ENCODE measurements at places on chromosomes 4 and X. TPM values are rescaled to one million over a fixed set of nuclear protein-coding genes. Genes with fewer than 3 reads are reported as not detected.

DNA sequence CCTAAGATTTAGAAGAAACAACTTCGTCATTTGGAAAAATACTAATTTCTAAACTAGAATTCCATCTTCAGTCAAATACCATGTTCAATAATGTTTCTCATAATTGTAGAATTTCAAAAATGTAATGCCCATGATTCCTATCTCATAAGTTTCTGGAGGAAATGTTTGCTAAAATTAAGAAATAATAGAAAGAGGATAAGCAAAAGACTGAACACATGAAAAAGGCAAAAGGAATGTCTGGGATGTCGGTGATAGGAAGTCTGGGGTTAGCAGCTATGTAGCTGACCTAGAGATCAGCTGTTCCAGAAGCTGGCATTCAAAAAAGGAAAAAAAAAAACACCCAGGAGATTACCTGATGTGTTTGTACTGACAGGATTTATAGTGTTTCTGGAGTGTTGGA lies 18.9 kb upstream of the PCDH10 start:
- no peak overlapping the region for H3K4me3 ChIP-seq
- DNase-seq, result no peak
- H3K27me3 ChIP-seq, result no peaks in the 10 kb centered on the region
- H3K36me3 ChIP-seq, result no peaks in the 10 kb centered on the region

GRCh38 chr4:53730031-53730805 lies 138.9 kb upstream of the LNX1 start:
- H3K27me3 ChIP-seq, result no peaks in the 10 kb centered on the region
- H3K4me1 ChIP-seq, result peaks cover 14% of the 10 kb centered on the region
- H3K4me3 ChIP-seq, result no peak overlapping the region
- H3K27ac ChIP-seq, result no peak overlapping the region

- H3K27ac ChIP-seq, result no peak overlapping the region
- H3K4me1 ChIP-seq, result peaks cover 48% of the 10 kb centered on the region
- DNase-seq, result no peak
- no peak overlapping the region for H3K4me3 ChIP-seq
- no peaks in the 10 kb centered on the region for H3K36me3 ChIP-seq
Observed at GRCh38 chr4:26362745-26363439, 42.1 kb downstream of the RBPJ start.

DNA sequence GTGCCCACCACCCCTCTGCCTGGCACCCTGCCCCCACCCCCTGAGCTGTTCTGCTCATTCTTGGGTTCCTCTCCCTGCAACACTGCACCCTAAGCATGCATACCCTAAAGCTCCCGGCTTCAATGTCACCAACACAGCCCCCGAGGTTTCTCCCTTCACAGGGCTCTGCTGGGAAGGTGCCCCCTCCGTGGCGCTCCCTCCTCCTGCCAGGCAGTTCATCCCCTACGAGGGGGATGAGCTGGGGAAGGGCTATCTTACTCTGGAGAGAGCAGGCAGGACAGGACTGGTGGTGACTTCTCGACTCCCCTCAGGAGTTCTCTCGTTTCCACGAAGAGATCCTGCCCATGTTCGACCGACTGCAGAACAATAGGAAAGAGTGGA lies 6.5 kb downstream of the ATP5ME start:
- no peak for DNase-seq
- no peak overlapping the region for H3K4me3 ChIP-seq
- peaks cover 23% of the 10 kb centered on the region for H3K36me3 ChIP-seq

- H3K4me3 ChIP-seq, result no peak overlapping the region
- no peak for DNase-seq
- H3K4me1 ChIP-seq, result no peaks in the 10 kb centered on the region
- no peaks in the 10 kb centered on the region for H3K36me3 ChIP-seq
- no peak overlapping the region for H3K27ac ChIP-seq
Observed at GRCh38 chr4:156377036-156377710, 423.5 kb upstream of the CTSO start.

- H3K4me1 ChIP-seq, result no peaks in the 10 kb centered on the region
- no peaks in the 10 kb centered on the region for H3K36me3 ChIP-seq
- DNase-seq, result no peak
Observed at GRCh38 chr4:153014460-153014859, 78.3 kb downstream of the FHDC1 start.

GRCh38 chrX:11760958-11761357 lies 2.9 kb downstream of the MSL3 start:
- no peak overlapping the region for H3K27ac ChIP-seq
- H3K4me1 ChIP-seq, result no peaks in the 10 kb centered on the region
- no peaks in the 10 kb centered on the region for H3K36me3 ChIP-seq
- H3K27me3 ChIP-seq, result no peaks in the 10 kb centered on the region
- no peak for DNase-seq

- peaks cover 15% of the 10 kb centered on the region for H3K27me3 ChIP-seq
- no peak overlapping the region for H3K4me3 ChIP-seq
- H3K36me3 ChIP-seq, result no peaks in the 10 kb centered on the region
- no peak overlapping the region for H3K27ac ChIP-seq
Observed at GRCh38 chrX:115400960-115401359, 111.4 kb downstream of the LUZP4 start.

GRCh38 chr4:82320351-82320750 lies 53.4 kb downstream of the HNRNPD start:
- no peak overlapping the region for H3K27ac ChIP-seq
- H3K4me3 ChIP-seq, result no peak overlapping the region
- H3K36me3 ChIP-seq, result no peaks in the 10 kb centered on the region
- no peaks in the 10 kb centered on the region for H3K27me3 ChIP-seq
- no peaks in the 10 kb centered on the region for H3K4me1 ChIP-seq
- no peak for DNase-seq

GRCh38 chrX:8126648-8127047 lies 44.4 kb downstream of the VCX2 start:
- H3K27me3 ChIP-seq, result no peaks in the 10 kb centered on the region
- no peak overlapping the region for H3K27ac ChIP-seq
- H3K4me1 ChIP-seq, result no peaks in the 10 kb centered on the region

- no peak overlapping the region for H3K4me3 ChIP-seq
- no peaks in the 10 kb centered on the region for H3K4me1 ChIP-seq
Observed at GRCh38 chr4:140256941-140257340, 103.0 kb upstream of the MAML3 start.

- DNase-seq, result no peak
- no peaks in the 10 kb centered on the region for H3K4me1 ChIP-seq
- H3K36me3 ChIP-seq, result no peaks in the 10 kb centered on the region
- H3K27me3 ChIP-seq, result no peaks in the 10 kb centered on the region
- H3K27ac ChIP-seq, result no peak overlapping the region
Observed at GRCh38 chrX:122787231-122787630, 396.8 kb upstream of the GRIA3 start.

- H3K27ac ChIP-seq, result no peak overlapping the region
- H3K36me3 ChIP-seq, result no peaks in the 10 kb centered on the region
- H3K4me3 ChIP-seq, result no peak overlapping the region
- no peak for DNase-seq
- no peaks in the 10 kb centered on the region for H3K27me3 ChIP-seq
Observed at GRCh38 chr4:148849581-148849980, 407.4 kb upstream of the NR3C2 start.

GRCh38 chr4:184983672-184984356 lies 34.5 kb upstream of the HELT start:
- no peak overlapping the region for H3K27ac ChIP-seq
- H3K4me1 ChIP-seq, result peaks cover 13% of the 10 kb centered on the region
- no peak overlapping the region for H3K4me3 ChIP-seq
- no peaks in the 10 kb centered on the region for H3K36me3 ChIP-seq
- DNase-seq, result peak; percentile 23
- peaks cover 17% of the 10 kb centered on the region for H3K27me3 ChIP-seq

DNA sequence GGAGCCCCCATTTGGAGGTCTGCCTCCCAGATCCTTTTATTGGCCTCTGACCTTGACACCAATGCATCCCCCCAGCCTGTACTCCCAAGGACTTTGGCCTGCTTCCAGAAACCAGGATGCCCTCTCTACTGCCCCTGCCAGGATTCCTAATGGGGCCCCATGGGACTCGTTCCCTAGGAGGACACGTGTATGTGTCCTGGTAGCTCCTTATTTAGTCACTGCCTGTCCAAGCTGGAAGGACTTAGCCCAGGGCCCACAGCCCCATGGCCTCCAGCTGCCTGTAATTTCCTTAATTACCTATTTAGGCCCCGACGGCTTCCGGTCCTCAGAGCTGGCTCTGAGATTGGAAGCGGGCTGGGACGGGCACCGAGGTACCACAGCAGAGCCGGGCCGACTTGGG lies 9.4 kb downstream of the ATP2B3 start:
- no peak overlapping the region for H3K4me3 ChIP-seq
- no peaks in the 10 kb centered on the region for H3K4me1 ChIP-seq
- no peak for DNase-seq
- H3K36me3 ChIP-seq, result no peaks in the 10 kb centered on the region
- H3K27me3 ChIP-seq, result no peaks in the 10 kb centered on the region
- H3K27ac ChIP-seq, result no peak overlapping the region

GRCh38 chr4:96093057-96093456 lies 253.2 kb downstream of the PDHA2 start:
- no peak overlapping the region for H3K27ac ChIP-seq
- no peaks in the 10 kb centered on the region for H3K4me1 ChIP-seq
- no peak overlapping the region for H3K4me3 ChIP-seq
- DNase-seq, result no peak
- no peaks in the 10 kb centered on the region for H3K36me3 ChIP-seq

- DNase-seq, result no peak
- no peak overlapping the region for H3K27ac ChIP-seq
- H3K36me3 ChIP-seq, result no peaks in the 10 kb centered on the region
- no peaks in the 10 kb centered on the region for H3K27me3 ChIP-seq
- H3K4me3 ChIP-seq, result no peak overlapping the region
Observed at GRCh38 chr4:165355900-165356300, 22.9 kb upstream of the CPE start.

- H3K4me1 ChIP-seq, result no peaks in the 10 kb centered on the region
- no peaks in the 10 kb centered on the region for H3K36me3 ChIP-seq
- no peaks in the 10 kb centered on the region for H3K27me3 ChIP-seq
- no peak for DNase-seq
Observed at GRCh38 chr4:34629451-34629850, 1614.9 kb downstream of the ARAP2 start.

DNA sequence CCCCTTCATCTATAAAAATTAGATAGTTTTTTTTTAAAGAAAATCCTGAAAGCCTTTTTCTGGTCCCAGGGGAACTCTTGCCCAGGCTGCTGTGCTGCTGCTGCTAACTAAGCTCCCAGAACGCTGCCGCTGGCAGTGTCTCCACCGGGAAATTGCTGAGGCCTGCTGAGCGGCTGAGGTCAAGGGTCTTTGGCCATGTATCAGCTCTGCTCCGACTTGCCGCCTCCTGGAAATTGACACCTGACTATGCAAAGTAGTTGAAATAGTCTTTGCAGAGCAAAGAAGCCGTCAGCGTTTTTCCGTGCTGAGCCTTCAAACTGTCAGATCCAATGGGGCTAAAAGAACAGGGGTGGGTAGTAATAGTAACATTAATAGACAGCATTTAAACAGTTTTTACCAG lies 839 bp downstream of the QDPR start:
- DNase-seq, result no peak
- H3K27ac ChIP-seq, result peak overlapping the region; percentile 67
- H3K27me3 ChIP-seq, result no peaks in the 10 kb centered on the region
- peaks cover 26% of the 10 kb centered on the region for H3K4me1 ChIP-seq
- peak overlapping the region; percentile 69 for H3K4me3 ChIP-seq

- DNase-seq, result no peak
- H3K27me3 ChIP-seq, result no peaks in the 10 kb centered on the region
- H3K4me1 ChIP-seq, result no peaks in the 10 kb centered on the region
- no peak overlapping the region for H3K4me3 ChIP-seq
- no peaks in the 10 kb centered on the region for H3K36me3 ChIP-seq
Observed at GRCh38 chr4:100175858-100176257, 14.4 kb downstream of the DDIT4L start.

- H3K4me3 ChIP-seq, result no peak overlapping the region
- no peaks in the 10 kb centered on the region for H3K4me1 ChIP-seq
- H3K27ac ChIP-seq, result no peak overlapping the region
- no peaks in the 10 kb centered on the region for H3K36me3 ChIP-seq
Observed at GRCh38 chrX:101219864-101220346, 319 bp downstream of the DRP2 start.

- no peaks in the 10 kb centered on the region for H3K27me3 ChIP-seq
- H3K4me1 ChIP-seq, result no peaks in the 10 kb centered on the region
Observed at GRCh38 chr4:159041054-159042034, 61.5 kb upstream of the RAPGEF2 start.

DNA sequence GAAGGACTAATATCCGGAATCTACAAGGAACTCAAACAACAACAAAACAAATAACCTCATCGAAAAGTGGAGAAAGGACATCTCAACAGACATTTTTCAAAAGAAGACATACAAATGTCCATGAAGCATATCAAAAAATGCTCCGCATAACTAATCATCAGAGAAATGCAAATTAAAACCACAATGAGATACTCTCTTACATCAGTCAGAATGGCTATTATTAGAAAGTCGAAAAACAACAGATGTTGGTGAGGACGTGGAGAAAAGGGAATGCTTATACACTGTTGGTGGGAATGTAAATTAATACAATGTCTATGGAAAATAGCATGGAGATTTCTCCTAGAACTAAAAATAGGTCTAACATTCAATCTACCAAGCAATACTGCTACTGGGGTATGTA lies 51.1 kb upstream of the MYOZ2 start:
- H3K4me1 ChIP-seq, result no peaks in the 10 kb centered on the region
- no peaks in the 10 kb centered on the region for H3K36me3 ChIP-seq
- no peak overlapping the region for H3K4me3 ChIP-seq
- no peaks in the 10 kb centered on the region for H3K27me3 ChIP-seq
- no peak overlapping the region for H3K27ac ChIP-seq

- no peaks in the 10 kb centered on the region for H3K36me3 ChIP-seq
- H3K27me3 ChIP-seq, result no peaks in the 10 kb centered on the region
- no peak for DNase-seq
- H3K4me3 ChIP-seq, result no peak overlapping the region
Observed at GRCh38 chr4:140808256-140808655, 52.1 kb upstream of the TBC1D9 start.

- H3K4me3 ChIP-seq, result no peak overlapping the region
- H3K36me3 ChIP-seq, result no peaks in the 10 kb centered on the region
- no peak overlapping the region for H3K27ac ChIP-seq
- no peaks in the 10 kb centered on the region for H3K27me3 ChIP-seq
- no peaks in the 10 kb centered on the region for H3K4me1 ChIP-seq
Observed at GRCh38 chr4:134154097-134154496, 47.5 kb downstream of the PABPC4L start.

DNA sequence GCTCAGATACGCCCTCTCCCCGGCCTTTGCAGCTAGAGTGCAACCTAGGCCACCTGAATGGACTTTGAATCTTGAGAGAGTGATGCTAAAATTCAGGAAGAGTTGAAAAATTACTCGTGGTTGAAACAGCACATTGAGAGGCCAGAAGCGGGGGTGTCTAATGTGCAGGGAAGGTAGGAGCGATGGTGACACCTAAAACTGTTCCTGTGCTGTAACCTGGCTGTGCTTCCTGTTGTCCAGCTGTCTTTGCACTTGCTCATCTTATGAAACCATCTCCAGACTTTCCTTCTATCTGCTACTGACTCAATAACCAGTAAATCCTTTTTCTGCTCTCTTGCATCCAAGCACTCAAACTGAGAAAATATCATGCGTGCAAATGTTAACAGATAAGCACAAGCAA lies 106.4 kb upstream of the RPS6KA3 start:
- H3K36me3 ChIP-seq, result no peaks in the 10 kb centered on the region
- no peaks in the 10 kb centered on the region for H3K27me3 ChIP-seq
- DNase-seq, result no peak

Gene CLDN2
- not detected for total RNA-seq

Gene TLL1
- 9.0 TPM for total RNA-seq

Gene PLP1
- 326 TPM for total RNA-seq

Gene NPY1R
- total RNA-seq, result 4.8 TPM

Gene STBD1
- 2.3 TPM for total RNA-seq

Gene ABLIM2
- 29.1 TPM for total RNA-seq

Gene TMSB15B
- 2.3 TPM for total RNA-seq

Gene EPGN
- 0.78 TPM for total RNA-seq

Gene EDNRA
- total RNA-seq, result 19.7 TPM

Gene DCAF8L2
- not detected for total RNA-seq

Gene IRAK1
- total RNA-seq, result 56.1 TPM

Gene CHIC2
- total RNA-seq, result 68.7 TPM

Gene TMEM154
- 0.44 TPM for total RNA-seq

Gene MAGEE1
- total RNA-seq, result 5.2 TPM

Gene EGFL6
- total RNA-seq, result not detected

Gene SMAD1
- 23.8 TPM for total RNA-seq

Gene RNF175
- total RNA-seq, result not detected

Gene TKTL1
- not detected for total RNA-seq

Data from tibial nerve (tissue), 4 donors.